ENCODE measurements at places on chromosomes 3 and 15. TPM values are rescaled to one million over a fixed set of nuclear protein-coding genes. Genes with fewer than 3 reads are reported as not detected.

- H3K27me3 ChIP-seq, result no peaks in the 10 kb centered on the region
- no peaks in the 10 kb centered on the region for H3K4me1 ChIP-seq
- H3K27ac ChIP-seq, result no peak overlapping the region
Measured at GRCh38 chr3:160163229-160163878, 61.9 kb upstream of the C3orf80 start.

DNA sequence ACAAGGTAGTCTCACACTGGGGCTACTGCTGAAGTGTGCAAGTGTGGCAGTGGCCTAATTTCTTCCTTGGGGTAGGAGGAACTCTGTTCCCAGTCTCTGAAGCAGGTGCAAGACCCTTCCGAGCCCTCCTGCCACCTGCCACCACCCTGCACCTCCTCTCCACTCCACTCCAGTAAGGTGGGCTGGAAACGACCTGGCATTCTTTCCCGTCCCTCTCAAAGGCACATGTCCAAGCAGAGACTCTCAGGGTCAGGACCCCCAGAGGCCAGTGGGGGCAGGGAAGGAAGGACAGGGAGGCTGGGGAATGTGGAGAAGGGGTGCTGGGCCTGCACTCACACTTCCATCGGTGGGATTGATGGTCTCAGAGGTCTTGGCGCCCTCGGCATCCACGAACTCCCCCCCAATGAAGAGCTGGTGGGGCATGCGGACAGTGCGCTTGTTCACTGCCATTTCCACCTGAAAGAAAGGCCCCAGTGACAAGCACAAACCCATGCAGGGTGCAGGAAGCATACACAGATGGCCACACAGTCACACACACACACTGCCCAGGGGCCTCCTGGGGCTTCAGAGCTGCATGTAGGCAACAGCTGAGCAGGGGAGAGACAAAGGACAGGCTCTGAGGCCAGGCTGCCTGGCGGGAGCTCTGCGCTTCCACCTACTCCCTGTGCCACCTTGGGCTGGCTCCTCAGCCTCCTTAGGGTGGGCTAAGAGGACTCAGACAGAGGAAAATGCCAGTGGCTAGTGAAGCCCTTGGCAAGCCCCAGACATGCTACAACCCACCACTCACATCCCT lies 43.8 kb downstream of the ALDH1L1 start:
- H3K4me1 ChIP-seq, result no peaks in the 10 kb centered on the region
- no peaks in the 10 kb centered on the region for H3K27me3 ChIP-seq
- no peaks in the 10 kb centered on the region for H3K36me3 ChIP-seq
- H3K27ac ChIP-seq, result no peak overlapping the region
- H3K4me3 ChIP-seq, result no peak overlapping the region
- DNase-seq, result peak; percentile 9

- H3K27ac ChIP-seq, result no peak overlapping the region
- no peaks in the 10 kb centered on the region for H3K36me3 ChIP-seq
- H3K4me1 ChIP-seq, result peaks cover 5% of the 10 kb centered on the region
- no peaks in the 10 kb centered on the region for H3K27me3 ChIP-seq
- no peak overlapping the region for H3K4me3 ChIP-seq
Measured at GRCh38 chr15:57732526-57733331, 26.2 kb downstream of the POLR2M start.

DNA sequence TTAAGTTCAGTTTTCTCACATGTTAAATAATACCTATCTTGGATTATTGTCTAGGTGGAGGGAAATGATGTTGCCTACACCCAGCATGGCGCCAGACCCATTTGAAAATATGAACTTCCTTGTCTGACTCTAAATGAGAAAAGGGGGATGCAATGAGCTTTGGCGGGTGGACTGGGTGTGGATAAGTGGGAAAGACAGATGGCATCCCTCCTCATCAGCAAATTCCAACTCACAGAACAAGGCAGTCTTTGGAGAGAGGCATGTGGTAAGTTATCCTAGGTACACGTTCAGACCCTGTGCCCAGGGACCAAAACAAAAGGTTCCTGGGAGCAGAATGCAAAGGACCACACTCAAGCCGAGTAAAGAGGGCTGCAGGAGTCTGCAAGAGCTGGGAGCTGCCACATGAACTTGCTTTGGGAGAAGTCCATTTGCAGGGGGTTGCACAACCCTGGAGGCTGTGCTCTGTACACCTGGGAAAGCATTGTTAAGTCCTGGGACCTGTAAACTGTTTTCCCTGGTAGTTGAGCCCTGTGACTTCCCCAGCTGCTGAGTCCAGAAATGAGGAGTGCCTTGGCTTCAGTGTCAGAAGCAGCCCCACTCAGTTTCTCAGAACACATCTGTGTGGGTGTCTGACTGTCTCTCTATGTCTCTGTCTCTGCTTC lies 102.3 kb upstream of the TPM1 start:
- no peaks in the 10 kb centered on the region for H3K36me3 ChIP-seq
- no peak for DNase-seq
- H3K4me3 ChIP-seq, result no peak overlapping the region
- peak overlapping the region; percentile 8 for H3K27ac ChIP-seq
- H3K4me1 ChIP-seq, result no peaks in the 10 kb centered on the region
- H3K27me3 ChIP-seq, result no peaks in the 10 kb centered on the region

DNA sequence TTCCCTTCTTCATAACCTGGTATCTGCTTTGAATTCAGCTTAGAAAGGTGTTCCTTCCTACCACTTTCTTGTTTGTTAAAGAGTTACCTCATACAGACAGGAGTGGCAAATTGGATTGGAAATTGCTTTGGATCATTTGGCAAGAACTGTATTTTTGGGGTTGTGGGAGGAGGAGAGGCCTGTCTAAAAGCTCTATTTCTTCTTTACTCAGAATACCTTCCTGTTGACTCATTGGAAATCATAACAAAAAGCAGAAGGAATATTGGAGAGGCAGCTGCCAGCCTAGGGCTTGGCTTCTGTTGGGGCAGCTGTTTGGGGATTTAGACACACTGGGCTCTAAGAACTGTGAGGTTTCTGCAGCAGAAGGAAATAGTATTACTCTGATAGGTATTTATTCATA lies 14.2 kb downstream of the IQGAP1 start:
- H3K36me3 ChIP-seq, result no peaks in the 10 kb centered on the region
- H3K4me1 ChIP-seq, result peaks cover 30% of the 10 kb centered on the region
- H3K27me3 ChIP-seq, result no peaks in the 10 kb centered on the region
- H3K4me3 ChIP-seq, result no peak overlapping the region
- peak; percentile 17 for DNase-seq

DNA sequence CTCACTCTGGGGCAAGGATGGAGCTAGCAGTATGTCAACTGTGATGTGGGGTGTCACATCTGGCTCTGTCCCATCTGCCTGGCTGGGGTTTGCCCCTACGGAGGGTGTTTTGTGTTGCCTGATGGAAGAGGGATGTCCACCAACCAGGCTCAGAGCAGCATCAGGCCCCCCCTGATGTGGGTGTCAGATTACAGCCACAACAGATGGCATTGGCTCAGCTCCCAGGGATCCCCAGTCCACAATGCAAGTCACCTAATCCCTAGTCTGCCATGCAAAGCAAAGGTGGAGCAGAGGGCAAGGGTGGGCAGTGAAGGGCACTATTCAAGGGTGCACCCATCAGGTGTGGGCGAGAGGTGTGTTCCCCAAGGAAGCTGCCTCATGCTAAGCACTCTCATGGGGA lies 48.9 kb upstream of the AMOTL2 start:
- no peak for DNase-seq
- no peak overlapping the region for H3K4me3 ChIP-seq
- H3K36me3 ChIP-seq, result no peaks in the 10 kb centered on the region
- no peaks in the 10 kb centered on the region for H3K27me3 ChIP-seq

- DNase-seq, result no peak
- no peak overlapping the region for H3K4me3 ChIP-seq
- no peaks in the 10 kb centered on the region for H3K27me3 ChIP-seq
- no peak overlapping the region for H3K27ac ChIP-seq
Measured at GRCh38 chr15:48147358-48147757, 26.6 kb downstream of the SLC24A5 start.

DNA sequence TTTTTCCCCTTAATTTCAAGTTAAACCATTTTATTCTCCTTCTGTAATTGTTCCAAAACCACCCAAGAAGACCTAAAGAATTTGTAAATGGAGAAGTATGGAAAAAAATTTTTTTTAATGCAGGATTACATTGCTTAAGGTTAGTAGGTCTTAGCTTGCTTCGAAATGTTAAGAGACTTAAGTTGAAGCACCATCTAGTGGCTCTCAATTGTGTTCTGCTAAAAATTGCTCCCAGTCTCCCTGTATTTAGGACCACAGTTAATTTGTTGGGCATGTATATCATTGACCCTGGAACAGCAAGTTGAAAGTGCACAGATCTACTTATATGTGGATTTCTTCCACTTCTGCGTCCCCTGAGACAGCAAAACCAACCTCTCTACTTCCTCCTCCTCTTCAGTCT lies 32.4 kb downstream of the CD200R1L start:
- DNase-seq, result no peak
- no peaks in the 10 kb centered on the region for H3K27me3 ChIP-seq
- H3K4me1 ChIP-seq, result no peaks in the 10 kb centered on the region
- no peak overlapping the region for H3K27ac ChIP-seq
- no peak overlapping the region for H3K4me3 ChIP-seq

GRCh38 chr15:42149493-42150218 lies 6.8 kb downstream of the PLA2G4F start:
- H3K27ac ChIP-seq, result no peak overlapping the region
- no peaks in the 10 kb centered on the region for H3K27me3 ChIP-seq
- no peak overlapping the region for H3K4me3 ChIP-seq
- H3K4me1 ChIP-seq, result no peaks in the 10 kb centered on the region
- no peak for DNase-seq

DNA sequence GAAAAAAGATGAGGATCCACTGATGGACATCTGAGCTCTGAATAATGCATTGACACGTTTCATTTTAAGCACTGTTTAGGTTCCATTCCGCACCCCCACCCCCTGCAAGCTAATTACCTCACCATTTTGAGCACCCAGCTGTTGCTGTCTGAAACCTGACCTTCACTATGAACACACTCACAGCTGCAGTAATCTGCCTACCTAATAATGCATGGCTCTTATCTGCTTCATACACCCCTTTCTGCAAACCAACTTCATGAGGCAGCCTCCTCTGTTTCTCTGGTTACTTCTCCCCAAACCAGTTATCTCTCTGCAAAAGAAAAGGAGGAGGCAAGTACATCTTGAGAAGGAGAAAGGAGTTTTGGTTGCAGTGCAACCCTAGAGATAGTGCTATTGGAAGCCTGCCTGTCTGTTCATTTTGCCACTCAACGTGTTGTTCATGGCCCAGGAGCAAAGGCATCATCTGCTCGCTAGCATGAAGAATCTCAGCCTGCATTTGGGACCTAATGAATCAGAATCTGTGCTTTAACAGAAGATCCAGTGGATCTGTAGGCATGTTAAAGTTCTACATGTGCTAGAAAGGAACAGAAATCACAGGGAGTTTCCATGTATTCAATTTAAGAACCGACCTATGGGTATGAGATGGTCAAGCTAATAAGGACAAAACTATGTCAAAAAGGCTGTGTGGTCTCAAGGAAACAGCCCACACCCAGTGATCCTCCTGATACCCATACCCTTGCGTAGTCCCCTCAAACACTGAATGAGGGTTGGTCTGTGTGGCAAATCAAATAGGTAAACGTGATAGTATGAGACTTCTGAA lies 87.2 kb downstream of the MB21D2 start:
- no peaks in the 10 kb centered on the region for H3K27me3 ChIP-seq
- no peak overlapping the region for H3K4me3 ChIP-seq
- no peak overlapping the region for H3K27ac ChIP-seq
- no peaks in the 10 kb centered on the region for H3K4me1 ChIP-seq
- H3K36me3 ChIP-seq, result no peaks in the 10 kb centered on the region
- DNase-seq, result no peak

GRCh38 chr3:122031123-122031468 lies 9.0 kb upstream of the ILDR1 start:
- no peak overlapping the region for H3K27ac ChIP-seq
- H3K27me3 ChIP-seq, result no peaks in the 10 kb centered on the region
- H3K4me1 ChIP-seq, result no peaks in the 10 kb centered on the region
- no peaks in the 10 kb centered on the region for H3K36me3 ChIP-seq
- DNase-seq, result no peak

GRCh38 chr3:2579206-2579605 lies 480.5 kb downstream of the CNTN4 start:
- H3K4me1 ChIP-seq, result no peaks in the 10 kb centered on the region
- no peak overlapping the region for H3K4me3 ChIP-seq
- no peaks in the 10 kb centered on the region for H3K36me3 ChIP-seq
- no peaks in the 10 kb centered on the region for H3K27me3 ChIP-seq
- H3K27ac ChIP-seq, result no peak overlapping the region
- DNase-seq, result peak; percentile 27

DNA sequence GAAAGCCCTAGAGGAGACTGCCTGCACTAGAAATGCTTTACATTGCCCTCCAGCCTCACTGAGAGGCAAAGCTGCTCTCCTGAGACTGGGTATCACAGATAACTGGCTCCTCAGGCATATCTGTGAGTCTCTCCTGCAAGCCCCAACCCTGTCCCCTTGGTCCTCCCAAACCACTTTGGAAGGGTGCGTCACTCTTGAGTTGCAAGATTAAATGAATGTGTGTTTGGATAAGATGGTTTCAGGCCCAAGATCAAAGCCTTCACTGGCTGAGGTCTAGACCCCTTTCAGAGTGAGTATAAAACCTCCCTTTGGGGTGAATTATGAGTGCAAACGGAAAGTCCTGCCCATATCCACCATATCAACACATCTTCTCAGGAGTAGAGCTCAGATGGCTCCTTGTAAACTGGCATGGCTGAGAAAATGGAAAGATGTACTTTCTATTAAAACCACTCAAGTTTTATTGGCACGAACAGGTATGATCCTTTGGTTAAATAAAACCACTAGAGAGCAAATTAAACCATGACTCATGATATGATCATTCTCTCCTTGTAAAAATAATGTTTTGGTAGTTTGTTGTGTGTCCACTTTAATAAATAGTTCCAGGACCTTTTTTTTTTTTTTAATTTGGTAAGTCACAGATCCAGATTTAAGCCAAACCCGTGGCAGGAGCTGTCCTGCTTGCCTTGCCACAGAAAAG lies 164.0 kb downstream of the CHST2 start:
- H3K4me3 ChIP-seq, result no peak overlapping the region
- H3K36me3 ChIP-seq, result no peaks in the 10 kb centered on the region
- H3K27ac ChIP-seq, result no peak overlapping the region
- DNase-seq, result no peak
- H3K4me1 ChIP-seq, result no peaks in the 10 kb centered on the region

GRCh38 chr3:122916084-122916483 lies 111.5 kb downstream of the SEMA5B start:
- no peak overlapping the region for H3K27ac ChIP-seq
- H3K27me3 ChIP-seq, result peaks cover 14% of the 10 kb centered on the region
- DNase-seq, result no peak
- H3K4me3 ChIP-seq, result no peak overlapping the region

DNA sequence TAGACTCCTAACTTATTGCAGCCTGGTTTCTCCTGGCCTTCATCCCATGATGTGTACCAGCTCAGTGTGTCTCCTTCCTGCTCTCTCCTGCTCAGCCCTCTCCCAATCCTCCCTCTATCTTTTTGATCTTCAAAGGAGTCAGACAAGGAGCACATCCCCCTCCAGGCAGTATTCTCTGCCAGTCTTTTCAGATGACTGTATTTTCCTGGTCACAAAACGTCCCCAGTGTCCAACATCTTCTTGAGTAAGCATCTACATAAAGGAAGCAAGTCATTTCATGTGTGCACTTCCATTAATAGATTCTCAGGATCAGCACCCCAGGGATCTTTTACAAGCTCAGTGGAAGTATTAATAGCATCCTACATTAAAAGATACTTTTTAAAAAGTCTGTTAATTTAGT lies 148.9 kb upstream of the THBS1 start:
- H3K27ac ChIP-seq, result no peak overlapping the region
- no peaks in the 10 kb centered on the region for H3K27me3 ChIP-seq
- no peaks in the 10 kb centered on the region for H3K36me3 ChIP-seq
- DNase-seq, result no peak
- H3K4me1 ChIP-seq, result no peaks in the 10 kb centered on the region

Gene GOLGA6L10
- total RNA-seq, result 1.4 TPM

Gene PLSCR5
- total RNA-seq, result not detected

Gene CPNE9
- total RNA-seq, result not detected

Gene ECE2
- total RNA-seq, result 0.37 TPM

Gene MRAS
- total RNA-seq, result 4.5 TPM

Gene SPTBN5
- total RNA-seq, result 2.3 TPM

Measured in colonic mucosa (tissue), 4 donors.